CD4-positive, alpha-beta T cell treated with Interleukin-17A for 1 hour (primary cell): ENCODE measurements at places on chromosomes 6 and 20.

DNA sequence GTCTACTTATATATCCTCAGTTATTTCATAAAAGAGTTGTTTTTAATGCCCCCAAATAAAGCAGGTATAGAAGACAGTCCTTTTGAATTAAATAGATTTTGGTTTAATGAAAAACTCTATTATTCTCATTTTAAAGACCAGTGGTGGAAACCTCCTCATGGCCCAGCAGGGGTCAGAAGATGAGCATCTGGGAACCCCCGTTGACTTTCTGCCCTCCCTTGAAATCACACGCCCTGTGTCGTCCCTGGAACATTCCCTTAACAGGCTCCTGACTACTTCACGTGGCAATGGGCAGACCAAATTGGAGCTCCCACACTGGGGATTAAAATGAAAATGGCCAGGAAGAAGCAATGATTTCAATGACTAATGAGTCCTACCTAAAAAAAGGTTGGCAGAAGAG lies 220.9 kb downstream of the KIF16B start:
- no peak for DNase-seq

GRCh38 chr20:35092524-35093266 lies at the start of gene TRPC4AP:
Gene TRPC4AP (minus strand): TSS chr20:35092807. CDS start chr20:35092781, 26 bp downstream.
- DNase-seq = peak; percentile 90

DNA sequence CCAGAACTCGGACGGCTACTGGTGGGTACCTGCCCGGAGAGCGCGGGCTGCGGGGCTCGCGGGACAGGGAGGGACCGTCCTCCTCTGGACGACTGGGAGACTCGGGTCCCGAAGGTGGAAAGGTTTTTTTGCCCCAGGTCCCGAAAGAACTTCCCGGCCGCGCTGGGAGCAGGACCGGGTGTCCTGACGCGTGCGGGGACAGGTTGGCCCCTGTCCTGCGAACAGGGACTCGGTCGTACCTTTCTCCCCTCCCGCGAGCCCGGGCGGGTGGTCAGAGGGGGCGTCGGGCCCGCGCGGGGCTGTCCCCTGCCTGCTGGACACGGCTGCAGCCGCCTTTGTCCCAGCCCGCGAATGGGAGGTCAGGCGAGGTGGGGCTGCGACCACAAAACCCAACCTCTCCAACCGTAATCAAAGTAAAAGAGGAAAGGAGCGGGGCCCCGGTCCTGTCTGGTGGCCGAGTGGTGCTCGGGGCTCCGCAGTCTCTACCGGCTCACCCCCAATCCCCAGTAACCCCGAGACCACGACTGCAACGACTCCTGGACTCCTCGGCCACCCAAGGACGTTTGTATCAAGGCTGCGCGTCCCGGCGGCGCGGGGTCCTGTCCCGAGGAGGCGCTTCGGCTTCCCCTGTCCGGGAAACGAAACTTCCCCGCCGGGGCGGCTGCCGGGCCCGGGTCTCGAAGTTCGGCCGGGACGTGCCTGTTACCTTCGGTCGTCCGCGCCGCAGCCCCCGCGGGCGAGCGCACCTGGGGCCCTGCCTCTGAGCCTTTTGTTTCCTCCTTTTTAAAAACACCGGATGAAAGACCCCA lies 798 bp downstream of the DSP start:
- DNase-seq = no peak

DNA sequence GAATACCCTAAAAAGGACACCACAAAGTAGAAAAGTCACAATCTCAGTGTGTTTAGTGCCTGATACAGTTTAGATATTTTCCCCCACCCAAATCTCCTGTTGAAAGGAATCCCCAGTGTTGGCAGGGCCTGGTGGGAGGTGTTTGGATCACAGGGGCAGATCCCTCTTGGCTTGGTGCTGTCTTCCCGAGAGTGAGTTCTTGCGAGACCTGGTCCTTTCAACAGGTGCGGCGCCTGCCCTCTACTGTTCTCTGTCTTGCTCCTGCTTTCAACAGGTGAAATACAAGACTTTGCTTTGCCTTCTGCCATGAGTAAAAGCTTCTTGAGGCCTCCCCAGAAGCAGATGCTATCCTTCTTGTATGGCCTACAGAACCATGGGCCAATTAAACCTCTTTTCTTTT lies 534.3 kb upstream of the NRSN1 start:
- DNase-seq = no peak

DNA sequence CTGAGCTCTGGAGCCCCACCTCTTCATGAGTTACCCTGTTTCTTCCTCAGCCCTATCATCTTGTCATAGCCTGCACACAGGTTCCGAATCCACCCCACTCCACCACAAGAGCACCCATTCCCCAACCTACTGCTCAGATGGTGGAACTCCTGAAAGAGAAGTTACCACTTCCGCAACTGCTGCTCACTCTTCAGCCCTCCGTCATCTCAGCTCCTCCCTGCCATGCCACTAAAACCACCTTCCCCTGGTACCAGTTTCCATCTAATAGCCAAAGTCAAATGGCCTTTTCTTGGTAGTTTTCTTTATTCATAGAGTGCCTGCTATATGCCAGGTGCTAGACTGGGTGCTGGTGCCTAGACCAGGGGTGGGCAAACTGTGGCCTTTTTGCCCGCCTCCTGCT lies 3.9 kb downstream of the RAB22A start:
- DNase-seq = peak; percentile 53

- DNase-seq = no peak
Measured at GRCh38 chr20:32077190-32077589, 25.1 kb downstream of the HCK start.
